ENCODE measurements at places on chromosomes 11 and 22. TPM values are rescaled to one million over a fixed set of nuclear protein-coding genes. Genes with fewer than 3 reads are reported as not detected.
A peak's percentile ranks its signal among the peaks of the same experiment; 100 is the strongest.

Gene YPEL4
- total RNA-seq, result not detected

Gene UPB1
- total RNA-seq, result 0.32 TPM

Gene OR4A16
- not detected for total RNA-seq

Gene MS4A12
- total RNA-seq, result 628 TPM

Gene MRPL21
- 34.1 TPM for total RNA-seq

Gene POTEH
- total RNA-seq, result not detected

DNA sequence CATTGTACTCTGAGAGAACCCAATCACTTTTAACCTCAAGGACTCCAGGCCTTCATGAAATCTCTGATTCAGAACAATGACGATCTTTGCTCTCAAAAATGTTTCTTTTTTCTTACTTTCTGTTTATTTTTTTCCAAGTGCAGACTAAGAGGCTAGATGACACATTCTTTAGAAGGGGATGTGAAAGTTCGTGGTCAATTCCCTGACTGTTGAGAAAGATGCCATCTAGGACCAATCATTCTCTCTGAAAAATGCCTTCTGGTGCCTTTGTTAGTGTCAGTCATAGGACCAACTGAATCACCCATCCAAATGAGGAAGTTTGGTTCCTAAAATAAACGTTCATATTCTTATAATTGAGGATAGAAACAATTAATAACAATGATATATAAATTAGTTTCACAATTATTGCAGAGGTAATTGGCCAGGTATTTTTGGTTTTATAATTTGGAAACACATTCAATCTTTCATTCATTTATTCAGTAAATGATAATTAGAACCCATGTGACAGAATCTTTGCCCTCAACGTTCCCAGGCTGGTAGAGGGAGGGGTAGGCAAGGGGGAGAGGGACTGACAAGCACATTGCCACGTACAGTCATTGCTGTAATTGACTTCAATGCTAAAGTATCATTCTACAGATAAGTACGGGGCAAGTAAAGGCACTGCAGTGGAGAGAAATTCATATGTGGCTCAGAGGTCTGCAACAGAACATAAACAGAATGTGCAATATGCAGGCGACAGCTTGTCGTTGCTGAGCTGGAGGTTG, 333.4 kb upstream of the MPPED2 start:
- no peak for DNase-seq

DNA sequence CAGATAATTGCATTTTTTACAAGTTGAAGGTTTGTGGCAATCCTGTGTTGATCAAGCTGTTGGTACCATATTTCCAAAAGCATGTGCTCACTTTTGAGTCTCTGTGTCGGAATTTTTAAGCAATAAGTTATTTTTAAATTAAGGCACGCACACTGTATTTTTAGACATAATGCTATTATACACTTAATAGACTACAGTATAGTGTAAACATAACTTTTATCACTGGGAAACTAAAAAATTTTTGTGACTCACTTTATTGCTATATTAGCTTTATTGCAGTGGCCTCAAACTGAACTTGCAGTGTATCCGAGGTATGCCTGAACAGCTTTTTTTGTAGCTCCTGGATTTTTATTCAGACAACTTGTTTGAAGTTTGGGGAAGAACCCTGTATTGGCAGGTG, 31.3 kb upstream of the RRM1 start:
- DNase-seq, result no peak

DNA sequence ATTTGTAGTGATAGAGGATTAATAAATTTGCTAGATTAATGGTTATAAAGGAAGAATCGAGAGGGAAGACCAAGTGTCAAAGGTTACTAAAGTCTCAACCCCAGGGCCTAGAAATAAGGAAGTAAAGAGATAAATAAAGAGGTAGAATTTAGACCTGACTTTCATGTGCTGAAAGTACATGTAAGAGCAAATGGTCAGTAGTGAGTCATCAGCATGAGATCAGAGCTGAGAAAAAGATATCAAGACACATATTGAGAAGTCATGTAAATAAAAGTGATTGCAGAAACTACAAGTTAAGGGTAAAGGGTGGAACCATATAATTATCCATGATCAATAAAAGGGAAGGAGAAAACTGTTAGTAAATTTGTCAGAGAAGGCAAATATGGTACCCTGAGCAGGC, 1.4 kb upstream of the OR8B8 start:
- no peak for DNase-seq

DNA sequence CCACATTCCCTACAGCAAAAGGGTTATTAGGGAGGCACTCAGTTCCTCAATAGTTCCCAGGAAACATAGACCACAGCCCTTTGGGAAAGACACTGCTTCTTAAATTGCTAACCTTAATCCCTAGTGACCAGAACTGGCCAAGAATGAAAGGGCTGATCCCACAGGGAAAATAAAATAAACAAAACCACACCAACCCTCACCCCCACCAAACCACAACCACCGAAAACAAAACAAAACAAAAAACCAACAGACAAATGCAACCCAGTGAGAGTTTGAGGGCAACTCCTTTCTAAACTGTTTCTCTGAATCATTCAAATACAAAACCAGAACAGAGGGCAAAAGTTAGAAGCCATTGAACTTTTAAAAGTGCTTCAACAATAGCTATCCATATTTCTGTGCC, 57.2 kb downstream of the NAV2 start:
- no peak for DNase-seq

DNA sequence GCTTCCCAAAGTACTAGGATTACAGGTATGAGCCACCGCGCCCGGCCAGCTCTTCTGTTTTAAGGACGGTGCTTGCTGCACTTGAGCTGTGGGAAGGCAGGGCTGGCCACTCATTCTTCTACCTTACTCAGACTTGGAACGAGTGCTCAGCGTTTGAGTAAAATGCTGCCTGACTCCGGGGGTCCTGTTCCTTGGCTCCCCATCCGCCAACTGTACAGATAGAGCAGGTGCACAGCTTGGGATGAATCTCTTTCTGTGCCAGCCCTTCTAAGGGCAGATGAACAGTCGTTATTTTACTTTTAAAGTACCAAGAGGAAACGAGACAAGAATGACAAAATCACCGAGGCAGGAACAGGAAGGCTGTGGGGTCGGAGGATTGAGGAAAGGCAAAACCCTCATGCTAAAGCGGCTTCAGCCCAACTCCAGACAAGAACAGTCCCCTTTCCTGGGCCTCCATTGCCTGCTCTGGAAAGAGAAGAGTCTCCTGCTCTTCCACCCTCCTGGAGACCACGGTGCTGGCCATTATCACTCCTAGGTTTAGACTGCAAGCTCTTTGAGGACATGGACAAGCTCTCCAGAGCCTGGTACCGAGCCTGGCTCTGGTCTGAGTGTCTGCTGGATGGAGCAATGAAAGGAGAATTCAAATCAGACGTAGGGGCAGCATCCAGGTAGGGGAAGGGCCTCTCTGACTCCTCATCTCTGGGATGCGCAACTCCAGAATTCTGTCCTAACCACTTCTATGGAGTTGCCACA, 1.1 kb upstream of the SUN2 start:
- DNase-seq, result peak; percentile 21

DNA sequence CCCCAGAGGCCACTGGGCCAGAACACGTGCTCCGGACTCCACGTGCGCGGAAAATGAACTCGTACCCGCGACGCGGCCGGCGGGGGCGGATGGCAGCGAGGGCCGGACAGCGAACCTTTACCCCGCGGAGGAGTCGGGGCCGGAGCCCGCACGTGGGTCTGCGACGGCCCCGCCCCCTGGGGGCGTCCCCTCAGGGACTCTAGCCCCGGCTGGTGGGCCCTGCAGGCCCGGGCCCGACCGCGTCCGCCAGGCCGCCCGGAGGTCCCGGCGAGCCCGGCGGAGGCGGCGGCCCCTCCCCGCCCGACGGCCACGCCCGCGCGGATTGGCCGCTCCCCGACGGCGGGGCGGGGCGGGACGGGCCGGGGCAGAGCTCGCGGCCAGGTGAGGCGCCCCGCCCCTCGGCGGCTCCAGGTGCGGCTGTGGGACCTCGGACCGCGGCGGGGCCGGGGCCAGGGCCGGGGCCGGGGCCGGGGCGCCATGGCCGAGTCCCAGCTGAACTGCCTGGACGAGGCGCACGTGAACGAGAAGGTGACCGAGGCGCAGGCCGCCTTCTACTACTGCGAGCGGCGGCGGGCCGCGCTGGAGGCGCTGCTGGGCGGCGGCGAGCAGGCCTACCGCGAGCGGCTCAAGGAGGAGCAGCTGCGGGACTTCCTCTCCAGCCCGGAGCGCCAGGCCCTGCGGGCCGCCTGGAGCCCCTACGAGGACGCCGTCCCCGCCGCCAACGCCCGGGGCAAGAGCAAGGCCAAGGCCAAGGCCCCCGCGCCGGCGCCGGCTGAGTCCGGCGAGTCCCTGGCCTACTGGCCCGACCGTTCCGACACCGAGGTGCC, at the start of gene FAM83F:
Gene FAM83F, plus strand, starts transcription at position 389 of the 827 bp plus-strand sequence. Its CDS starts 89 bp downstream, at position 478.
- DNase-seq, result peak; percentile 74

- no peak for DNase-seq
Measured at GRCh38 chr11:34443136-34443535, 4.4 kb downstream of the CAT start.

DNA sequence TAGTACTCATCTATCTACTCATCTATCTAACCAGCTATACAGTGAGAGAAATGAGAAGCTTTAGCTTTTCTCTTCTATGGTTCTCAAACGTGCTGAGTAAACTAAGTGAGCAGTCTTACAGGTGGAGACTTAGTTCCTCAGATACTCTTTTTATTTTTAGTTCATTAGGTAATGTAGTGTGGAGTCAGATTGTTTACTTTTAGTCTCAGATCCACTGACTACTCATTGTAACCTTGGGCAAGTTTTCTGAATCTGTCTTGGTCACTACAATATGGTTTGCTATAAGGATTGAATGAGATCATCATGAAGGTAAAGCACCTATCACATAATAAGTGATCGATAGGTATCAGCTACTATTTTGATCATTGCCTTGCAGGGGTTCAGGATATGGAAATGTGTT, 160.1 kb downstream of the RAB38 start:
- DNase-seq, result no peak

GRCh38 chr22:33962409-33962808, 42.1 kb upstream of the LARGE1 start:
- no peak for DNase-seq

- no peak for DNase-seq
Measured at GRCh38 chr11:35515224-35515623, 10.2 kb downstream of the PAMR1 start.

GRCh38 chr11:70400643-70401042, 2.3 kb downstream of the CTTN start:
- no peak for DNase-seq

DNA sequence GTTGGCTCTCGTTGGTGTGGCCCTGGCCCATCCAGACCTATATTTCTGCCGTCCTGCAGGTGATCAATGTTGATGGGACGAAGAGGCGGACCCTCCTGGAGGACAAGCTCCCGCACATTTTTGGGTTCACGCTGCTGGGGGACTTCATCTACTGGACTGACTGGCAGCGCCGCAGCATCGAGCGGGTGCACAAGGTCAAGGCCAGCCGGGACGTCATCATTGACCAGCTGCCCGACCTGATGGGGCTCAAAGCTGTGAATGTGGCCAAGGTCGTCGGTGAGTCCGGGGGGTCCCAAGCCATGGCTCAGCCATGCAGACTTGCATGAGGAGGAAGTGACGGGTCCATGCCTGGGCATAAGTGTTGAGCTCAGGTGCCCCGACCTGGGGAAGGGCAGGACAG, 57.1 kb upstream of the PPP6R3 start:
- no peak for DNase-seq

GRCh38 chr11:118771547-118772288, 19.2 kb downstream of the DDX6 start:
- DNase-seq, result no peak

DNA sequence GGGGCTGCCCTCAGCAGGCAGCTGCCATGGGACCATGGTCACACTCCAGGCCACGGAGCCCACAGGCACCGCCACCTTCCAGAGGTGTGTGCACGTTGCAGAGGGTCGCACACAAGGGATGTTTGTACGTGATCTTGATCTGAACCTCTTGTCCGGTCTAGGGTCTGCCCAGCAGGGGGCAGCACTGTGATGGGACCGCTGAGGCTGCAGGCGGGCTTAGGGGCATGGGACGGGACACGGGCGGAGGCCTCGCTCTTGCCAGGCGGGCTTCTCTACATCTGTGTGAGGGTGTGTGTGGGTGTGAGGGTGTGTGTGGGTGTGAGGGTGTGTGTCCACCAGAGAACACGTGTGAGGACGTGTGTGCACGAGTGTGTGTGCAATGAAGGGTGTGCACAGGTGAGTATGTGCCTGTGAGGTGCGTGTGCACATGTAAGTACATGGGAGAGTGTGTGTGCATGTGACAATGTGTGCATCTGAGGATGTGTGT, 52.4 kb downstream of the CACNA1I start:
- peak; percentile 71 for DNase-seq

DNA sequence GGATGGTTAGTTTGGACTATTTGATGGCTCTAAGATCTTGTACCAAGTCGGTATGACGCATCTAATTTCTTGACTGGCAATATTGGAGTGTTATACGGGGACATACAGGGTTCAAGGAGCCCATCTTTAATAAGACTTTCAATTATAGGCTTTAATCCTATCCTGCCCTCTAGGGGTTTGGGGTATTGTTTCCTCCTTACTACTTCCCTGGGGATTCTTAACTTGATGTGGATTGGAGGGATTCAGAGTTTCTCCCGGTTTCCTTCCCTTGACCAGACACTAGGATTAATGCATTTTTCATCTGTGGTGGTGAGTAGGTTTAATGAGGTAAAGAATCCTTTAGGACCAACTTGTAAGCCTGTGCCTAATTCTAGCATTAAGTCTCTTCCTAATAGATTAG, 18.8 kb downstream of the CYP2D6 start:
- DNase-seq, result no peak

DNA sequence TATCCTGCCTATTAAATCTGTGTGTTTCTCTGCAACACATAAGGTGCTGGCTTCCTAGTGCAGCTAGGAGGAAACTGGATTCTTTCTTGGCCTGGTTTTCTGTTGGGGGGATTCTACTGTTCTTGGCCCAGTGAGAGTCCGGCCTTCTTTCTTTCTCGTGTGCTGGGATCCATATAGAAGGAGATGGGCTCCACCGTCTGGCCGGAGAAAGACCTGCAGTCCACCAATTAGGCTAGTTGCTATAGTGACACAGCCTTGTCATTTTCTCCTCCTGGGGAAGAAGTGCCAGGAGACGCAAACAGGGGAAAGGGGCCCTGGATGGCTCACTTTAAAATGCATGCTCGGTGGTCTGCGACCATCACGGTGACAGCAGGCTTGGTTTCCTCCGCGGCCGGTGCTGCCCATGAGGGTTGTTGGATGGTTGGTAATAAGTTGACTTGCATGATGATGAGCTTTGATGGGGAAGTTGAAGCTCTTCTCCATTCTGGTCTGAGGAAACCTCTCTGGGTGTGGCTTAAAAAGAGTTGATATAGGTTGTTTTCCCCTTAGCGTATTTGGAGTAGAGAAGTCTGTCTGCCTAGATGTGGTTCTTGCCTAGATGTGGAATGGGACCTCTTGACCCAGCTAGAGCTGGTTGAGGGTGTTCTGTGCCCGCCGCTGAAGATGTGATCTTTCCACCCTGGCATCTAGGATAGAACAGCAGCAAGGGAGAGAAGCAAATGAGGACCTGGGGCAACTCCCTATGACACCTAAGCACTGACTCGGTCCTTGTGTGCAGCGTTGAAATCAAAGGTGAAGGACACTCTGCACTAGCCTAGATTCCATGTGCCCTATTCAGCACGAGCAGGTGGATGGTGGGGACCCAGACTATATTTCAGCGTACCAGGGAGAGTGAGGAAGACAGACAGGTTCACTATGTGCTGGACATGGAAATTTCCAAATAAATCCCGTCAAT, 1335.0 kb downstream of the BRD1 start:
- peak; percentile 50 for DNase-seq
